ENCODE measurements at places on chromosomes 16 and 17. TPM values are rescaled to one million over a fixed set of nuclear protein-coding genes. Genes with fewer than 3 reads are reported as not detected.

The PRKAR1A gene
- total RNA-seq = 197 TPM

The KCTD19 gene
- total RNA-seq = 0.71 TPM

The PPP1R1B gene
- total RNA-seq = not detected

DNA sequence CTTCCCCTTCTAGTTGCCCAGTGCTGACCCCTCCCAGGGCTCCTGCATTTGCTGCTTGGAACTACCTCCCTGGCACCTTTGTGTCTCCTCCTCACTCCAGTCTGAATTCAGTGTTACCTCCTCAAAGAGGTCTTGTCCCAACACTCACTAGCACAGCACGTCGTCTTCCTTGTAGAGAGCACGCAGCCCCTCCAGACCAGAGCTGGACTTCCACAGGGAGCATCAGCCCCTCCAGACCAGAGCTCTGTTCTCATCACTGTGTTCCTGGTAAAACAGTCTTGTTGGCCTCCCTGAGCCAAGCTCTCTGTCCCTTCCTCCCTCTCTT, 27.8 kb upstream of the MGAT5B start:
- DNase-seq = no peak

DNA sequence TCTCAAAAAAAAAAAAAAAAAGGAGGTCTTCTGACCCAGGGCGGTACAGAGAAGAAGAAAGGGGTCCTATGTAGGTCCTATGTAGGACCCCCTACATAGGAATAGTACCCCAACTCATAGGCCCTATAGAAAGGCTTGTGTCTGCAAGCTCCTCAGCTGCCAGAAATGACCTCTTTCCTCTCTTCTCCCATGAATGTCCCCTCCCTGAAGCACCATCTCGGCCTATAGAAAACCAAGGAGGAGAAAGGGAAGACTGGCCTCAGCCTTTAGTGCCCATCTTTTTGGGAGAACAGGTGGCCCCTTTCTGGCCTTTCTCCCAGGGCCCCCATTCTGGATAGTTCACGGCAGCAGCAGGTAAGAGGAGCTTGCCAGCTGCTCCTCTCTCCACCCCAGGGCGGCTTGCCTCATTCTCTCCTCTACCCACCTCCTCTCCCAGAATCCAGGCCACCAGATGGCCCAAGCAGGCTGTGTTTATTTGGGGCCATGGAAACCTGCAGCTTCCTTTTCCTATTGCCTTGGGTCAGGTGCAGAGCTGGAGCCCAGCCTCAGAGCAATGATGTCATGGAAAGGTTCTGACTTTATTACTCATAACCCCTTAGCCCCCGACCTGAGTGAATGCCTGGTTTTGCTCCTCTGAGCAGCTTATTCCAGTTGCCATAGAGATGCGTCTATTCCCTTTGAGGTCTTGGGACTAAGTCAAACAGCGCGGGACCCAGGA, 1.6 kb upstream of the MRPL58 start:
- no peak for DNase-seq

- no peak for DNase-seq
These were observed 79.8 kb downstream of the AMFR start for GRCh38 chr16:56345406-56346050.

- DNase-seq = no peak
These were observed 14.3 kb downstream of the HBQ1 start for GRCh38 chr16:194516-194915.

Measured in CD8-positive, alpha-beta memory T cell (primary cell).